Activated CD4-positive, alpha-beta T cell treated with anti-CD3 and anti-CD28 coated beads, Interleukin-2, amount 10 ng/mL, durations not matched to agents 24 days and 14 days (primary cell): ENCODE measurements at places on chromosomes 4 and X.

- peaks cover 26% of the 10 kb centered on the region for H3K36me3 ChIP-seq
- H3K4me3 ChIP-seq: peak overlapping the region; percentile 95
- DNase-seq: peak; percentile 60
- peak overlapping the region; percentile 91 for H3K27ac ChIP-seq
- H3K4me1 ChIP-seq: peaks cover 28% of the 10 kb centered on the region
Observed at GRCh38 chrX:23784470-23785331, 1.7 kb downstream of the SAT1 start.

DNA sequence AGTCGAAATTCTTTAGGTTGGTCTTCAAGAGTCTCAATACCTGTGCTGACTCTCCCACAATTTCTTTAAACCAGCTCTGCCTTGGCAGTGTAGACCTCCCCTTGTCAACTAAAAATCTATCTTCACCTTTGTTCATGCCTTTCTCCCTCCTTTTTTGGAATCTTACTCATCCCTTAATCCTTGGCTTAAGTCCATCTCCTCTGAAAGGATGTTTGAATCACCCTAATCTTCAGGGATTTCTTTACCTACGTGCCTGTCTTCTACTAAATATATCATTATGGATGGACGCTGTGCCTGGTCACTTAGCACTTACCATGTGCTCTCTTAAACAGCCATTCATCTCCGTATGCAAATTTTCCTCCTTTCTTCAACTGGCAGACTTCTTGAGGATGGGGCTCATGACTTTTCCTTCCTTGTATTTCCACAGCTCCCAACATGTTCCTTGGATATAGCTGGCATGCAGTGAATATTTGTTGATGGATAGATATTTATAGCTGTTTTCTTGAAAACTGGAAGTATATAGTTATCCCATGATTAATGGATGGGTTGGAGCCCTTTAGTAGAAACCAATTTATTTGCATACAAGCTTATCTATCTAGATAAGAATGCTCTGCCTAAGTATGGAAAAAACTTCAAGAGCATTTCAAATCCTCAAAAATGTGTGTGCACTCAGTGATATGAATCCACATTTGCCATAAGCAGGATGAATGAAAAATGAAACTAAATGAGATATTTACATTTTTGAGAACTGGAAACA is 166.6 kb downstream of the SPRY1 start:
- no peaks in the 10 kb centered on the region for H3K36me3 ChIP-seq
- H3K4me1 ChIP-seq: peaks cover 8% of the 10 kb centered on the region

DNA sequence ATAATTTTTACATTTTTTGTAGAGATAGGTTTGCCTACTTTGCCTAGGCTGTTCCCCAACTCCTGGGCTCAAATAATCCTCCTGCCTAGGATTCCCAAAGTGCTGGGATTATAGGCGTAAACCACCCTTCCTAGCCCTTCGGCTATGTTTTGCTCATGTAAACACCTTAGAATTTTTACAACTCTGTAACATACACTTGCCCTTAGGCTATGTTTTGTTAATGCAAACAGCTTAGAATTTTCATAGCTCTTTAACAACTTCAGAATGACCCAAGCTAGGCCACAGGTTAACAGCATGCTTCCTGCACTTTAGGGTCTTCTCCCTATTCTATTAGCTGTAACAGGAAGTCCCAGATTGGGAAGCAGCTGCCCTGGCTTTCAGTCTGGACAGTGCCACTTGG is 24.2 kb downstream of the KLHL15 start:
- DNase-seq: no peak
- peaks cover 8% of the 10 kb centered on the region for H3K4me1 ChIP-seq
- H3K27me3 ChIP-seq: no peaks in the 10 kb centered on the region
- no peak overlapping the region for H3K27ac ChIP-seq
- H3K36me3 ChIP-seq: peaks cover 28% of the 10 kb centered on the region
- H3K4me3 ChIP-seq: no peak overlapping the region

GRCh38 chrX:108199691-108200090 is 108.1 kb downstream of the ATG4A start:
- H3K27me3 ChIP-seq: peaks cover 3% of the 10 kb centered on the region
- DNase-seq: peak; percentile 54
- no peak overlapping the region for H3K4me3 ChIP-seq

- H3K27ac ChIP-seq: no peak overlapping the region
- no peak for DNase-seq
- no peak overlapping the region for H3K4me3 ChIP-seq
- H3K4me1 ChIP-seq: peaks cover 2% of the 10 kb centered on the region
- H3K27me3 ChIP-seq: no peaks in the 10 kb centered on the region
- H3K36me3 ChIP-seq: peaks cover 5% of the 10 kb centered on the region
Observed at GRCh38 chr4:52627876-52628275, 31.2 kb downstream of the USP46 start.

GRCh38 chr4:18756671-18757070 is 735.1 kb upstream of the LCORL start:
- no peaks in the 10 kb centered on the region for H3K27me3 ChIP-seq
- no peaks in the 10 kb centered on the region for H3K36me3 ChIP-seq
- no peak overlapping the region for H3K4me3 ChIP-seq

DNA sequence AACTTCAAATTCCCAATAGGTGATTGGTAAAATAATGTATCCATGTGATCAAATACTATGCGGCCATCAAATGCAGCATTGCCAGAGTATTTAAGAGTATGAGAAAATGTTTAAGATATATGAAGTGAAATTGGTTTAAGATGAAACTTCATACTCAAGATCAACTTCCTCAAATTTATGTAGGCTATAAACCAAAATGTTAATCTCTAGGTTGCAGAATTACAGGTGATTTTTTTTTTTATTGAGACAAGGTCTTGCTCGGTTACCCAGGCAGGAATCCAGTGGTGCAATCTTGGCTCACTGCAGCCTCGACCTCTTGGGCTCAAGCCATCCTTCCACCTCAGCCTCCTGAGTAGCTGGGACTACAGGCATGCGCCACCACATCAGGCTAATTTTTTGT is 25.3 kb downstream of the ACSL4 start:
- H3K36me3 ChIP-seq: peaks cover 11% of the 10 kb centered on the region
- H3K27me3 ChIP-seq: no peaks in the 10 kb centered on the region
- H3K27ac ChIP-seq: no peak overlapping the region
- no peak for DNase-seq
- H3K4me3 ChIP-seq: peak overlapping the region; percentile 63

GRCh38 chrX:32520789-32521188 is 690.6 kb downstream of the DMD start:
- no peak overlapping the region for H3K27ac ChIP-seq
- H3K4me3 ChIP-seq: no peak overlapping the region
- no peaks in the 10 kb centered on the region for H3K4me1 ChIP-seq
- no peaks in the 10 kb centered on the region for H3K36me3 ChIP-seq

DNA sequence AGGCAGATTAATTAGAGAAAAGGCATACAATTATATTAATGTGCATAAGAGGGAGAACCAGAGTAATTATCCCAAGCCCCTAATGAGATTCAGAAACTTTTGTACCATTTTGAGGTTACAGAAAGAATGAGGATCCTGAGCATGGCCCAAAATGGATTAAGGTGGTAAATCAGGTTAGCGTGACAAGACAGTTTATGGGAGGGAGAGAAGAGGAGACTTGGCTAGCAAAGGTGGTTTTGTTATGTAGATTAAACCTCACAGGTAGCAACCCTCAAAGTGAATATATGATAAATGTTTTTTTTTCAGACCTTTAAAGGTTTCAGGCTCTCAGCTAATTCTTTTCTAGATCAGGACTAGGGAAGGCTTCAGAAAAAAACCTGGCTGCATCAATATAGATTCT is 781.8 kb downstream of the FAM133A start:
- no peaks in the 10 kb centered on the region for H3K27me3 ChIP-seq
- no peak overlapping the region for H3K27ac ChIP-seq
- no peak for DNase-seq

GRCh38 chr4:148015058-148015457 is 283.2 kb downstream of the ARHGAP10 start:
- H3K27me3 ChIP-seq: no peaks in the 10 kb centered on the region
- H3K4me1 ChIP-seq: no peaks in the 10 kb centered on the region
- H3K36me3 ChIP-seq: no peaks in the 10 kb centered on the region
- H3K4me3 ChIP-seq: no peak overlapping the region
- DNase-seq: no peak

DNA sequence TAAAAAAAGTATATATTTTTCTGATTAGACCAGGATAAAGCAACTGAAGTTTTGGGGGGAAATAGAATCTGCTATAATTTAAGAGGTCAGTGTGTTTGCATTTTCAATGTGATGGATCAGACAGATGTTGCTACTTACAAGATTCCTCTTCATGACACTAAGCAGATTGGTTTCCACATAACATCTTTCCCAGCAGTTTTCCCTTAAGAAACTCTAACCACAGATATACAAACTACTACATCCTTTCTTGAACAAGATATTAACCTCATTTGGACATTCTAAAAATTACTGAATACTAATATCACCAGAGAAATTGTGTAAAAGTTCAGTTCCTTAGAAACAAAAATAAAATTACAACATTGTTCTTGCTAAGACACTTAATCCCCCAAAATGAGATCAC is 106.7 kb upstream of the GUCY1A1 start:
- no peak for DNase-seq
- H3K4me1 ChIP-seq: no peaks in the 10 kb centered on the region
- H3K27ac ChIP-seq: no peak overlapping the region
- H3K4me3 ChIP-seq: no peak overlapping the region

- DNase-seq: no peak
- H3K27ac ChIP-seq: no peak overlapping the region
- H3K4me1 ChIP-seq: no peaks in the 10 kb centered on the region
- no peak overlapping the region for H3K4me3 ChIP-seq
- no peaks in the 10 kb centered on the region for H3K36me3 ChIP-seq
Observed at GRCh38 chrX:115234461-115234860, 565 bp upstream of the LRCH2 start.

DNA sequence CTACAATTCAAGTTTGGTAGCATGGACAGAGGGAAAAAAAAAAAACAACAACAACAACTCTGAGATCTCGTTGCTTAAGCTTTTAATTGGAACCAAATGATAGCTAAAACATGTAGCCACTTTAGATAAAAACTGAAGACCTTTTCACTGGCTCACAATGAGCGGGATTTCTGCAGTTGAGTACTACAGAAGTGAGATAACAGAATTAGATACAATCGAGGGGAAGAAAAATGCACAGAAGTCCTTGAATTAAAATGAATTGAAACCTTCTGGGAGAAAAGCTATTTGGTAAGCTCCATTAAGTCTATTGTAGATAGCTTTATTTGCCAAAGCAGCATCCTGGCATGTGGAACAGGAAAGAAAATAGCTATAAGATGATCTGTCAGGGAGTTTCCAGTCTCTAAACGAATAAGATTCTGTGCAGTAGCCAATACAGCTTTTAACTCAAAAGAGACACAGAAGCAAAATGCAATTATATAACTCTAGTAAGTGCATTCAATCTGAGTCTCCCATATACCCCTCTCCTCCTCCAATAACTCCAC is 248.5 kb downstream of the ENOX2 start:
- no peaks in the 10 kb centered on the region for H3K4me1 ChIP-seq
- no peak overlapping the region for H3K4me3 ChIP-seq
- no peak overlapping the region for H3K27ac ChIP-seq
- DNase-seq: no peak

GRCh38 chrX:31099536-31100090 is 27.8 kb upstream of the FTHL17 start:
- peak overlapping the region; percentile 79 for H3K27ac ChIP-seq
- DNase-seq: peak; percentile 79
- H3K4me1 ChIP-seq: peaks cover 12% of the 10 kb centered on the region
- H3K4me3 ChIP-seq: no peak overlapping the region
- H3K36me3 ChIP-seq: no peaks in the 10 kb centered on the region

DNA sequence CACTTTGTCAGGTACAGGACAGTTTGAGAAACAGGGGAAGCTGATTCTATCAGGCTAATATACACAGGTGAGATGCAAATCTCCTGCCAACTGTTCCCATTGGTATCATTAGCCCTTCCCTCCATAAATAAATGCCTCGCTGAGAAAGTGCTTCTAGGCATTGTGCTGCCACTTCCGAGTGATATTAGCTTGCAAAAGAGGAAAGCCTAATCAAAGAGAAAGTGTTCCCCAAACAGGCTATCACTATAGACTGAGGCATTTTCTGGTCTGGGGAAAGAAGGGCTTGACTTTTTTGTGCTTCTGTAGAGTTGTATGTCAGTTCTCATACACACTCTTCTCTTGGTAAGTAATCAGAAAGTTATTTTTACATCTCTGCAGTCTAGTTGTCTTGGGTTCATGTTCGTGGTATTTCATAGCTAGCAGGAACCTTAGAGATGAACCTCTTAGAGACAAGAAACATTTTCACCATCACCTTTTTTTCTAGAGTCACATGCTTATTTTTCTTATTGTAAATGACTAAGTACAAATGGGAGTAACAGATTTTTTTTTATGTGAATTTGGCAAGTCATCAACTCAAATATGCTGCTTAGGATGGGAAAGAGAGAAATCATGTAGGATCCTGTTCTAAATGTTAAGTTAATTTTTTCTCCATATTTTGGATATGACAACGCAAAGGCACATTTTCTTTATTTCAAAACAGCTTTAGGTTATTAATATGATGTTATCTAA is 1009.8 kb downstream of the ADGRL3 start:
- H3K27me3 ChIP-seq: no peaks in the 10 kb centered on the region
- no peak overlapping the region for H3K27ac ChIP-seq
- no peaks in the 10 kb centered on the region for H3K4me1 ChIP-seq
- no peak overlapping the region for H3K4me3 ChIP-seq
- no peaks in the 10 kb centered on the region for H3K36me3 ChIP-seq

DNA sequence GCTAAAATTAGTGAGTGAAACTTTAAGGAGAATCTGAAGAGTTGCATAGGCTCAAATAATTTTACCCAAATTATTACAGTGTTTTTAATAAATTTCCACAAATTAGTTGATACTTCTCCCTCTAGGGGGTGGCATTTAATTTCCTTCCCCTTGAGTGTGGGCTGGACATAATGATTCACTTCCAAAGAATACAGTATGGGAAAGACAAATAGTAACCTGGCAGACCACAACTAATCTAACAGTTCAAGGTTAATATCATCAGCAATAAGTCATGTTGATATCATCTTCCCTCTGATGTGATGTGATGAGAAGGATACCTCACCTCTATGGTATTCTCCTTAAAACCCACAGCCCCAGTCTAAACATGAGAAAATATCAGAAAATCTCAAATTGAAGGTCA is 15.5 kb downstream of the PFKFB1 start:
- H3K27me3 ChIP-seq: peaks cover 1% of the 10 kb centered on the region
- no peak overlapping the region for H3K27ac ChIP-seq
- no peaks in the 10 kb centered on the region for H3K36me3 ChIP-seq
- no peak overlapping the region for H3K4me3 ChIP-seq
- DNase-seq: no peak

DNA sequence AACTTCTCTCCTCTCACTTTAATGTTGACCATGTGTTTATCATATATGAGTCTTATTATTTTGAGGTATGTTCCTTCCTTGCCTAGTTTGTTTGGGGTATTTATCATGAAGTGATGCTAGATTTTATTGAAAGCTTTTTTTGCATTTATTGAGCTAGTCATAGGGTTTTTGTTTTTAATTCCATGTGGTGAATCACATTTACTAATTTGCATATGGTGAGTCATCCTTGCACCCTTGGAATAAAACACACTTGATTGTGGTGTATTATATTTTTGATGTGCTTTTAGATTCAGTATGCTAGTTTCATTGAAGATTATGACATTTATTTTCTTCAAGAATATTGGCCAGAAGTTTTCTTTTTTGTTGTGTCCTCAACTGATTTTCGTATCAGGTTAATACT is 464.6 kb downstream of the PCDH18 start:
- H3K4me1 ChIP-seq: no peaks in the 10 kb centered on the region
- no peaks in the 10 kb centered on the region for H3K36me3 ChIP-seq
- no peak overlapping the region for H3K27ac ChIP-seq
- H3K4me3 ChIP-seq: no peak overlapping the region
- DNase-seq: no peak
